NCI-H510A (cell line): ENCODE measurements at places on chromosomes 6 and 20.

GRCh38 chr6:111973118-111973761 lies 80.7 kb upstream of the CCN6 start:
- no peak for DNase-seq

- DNase-seq = no peak
Measured at GRCh38 chr6:240151-240550, 52.1 kb upstream of the DUSP22 start.

DNA sequence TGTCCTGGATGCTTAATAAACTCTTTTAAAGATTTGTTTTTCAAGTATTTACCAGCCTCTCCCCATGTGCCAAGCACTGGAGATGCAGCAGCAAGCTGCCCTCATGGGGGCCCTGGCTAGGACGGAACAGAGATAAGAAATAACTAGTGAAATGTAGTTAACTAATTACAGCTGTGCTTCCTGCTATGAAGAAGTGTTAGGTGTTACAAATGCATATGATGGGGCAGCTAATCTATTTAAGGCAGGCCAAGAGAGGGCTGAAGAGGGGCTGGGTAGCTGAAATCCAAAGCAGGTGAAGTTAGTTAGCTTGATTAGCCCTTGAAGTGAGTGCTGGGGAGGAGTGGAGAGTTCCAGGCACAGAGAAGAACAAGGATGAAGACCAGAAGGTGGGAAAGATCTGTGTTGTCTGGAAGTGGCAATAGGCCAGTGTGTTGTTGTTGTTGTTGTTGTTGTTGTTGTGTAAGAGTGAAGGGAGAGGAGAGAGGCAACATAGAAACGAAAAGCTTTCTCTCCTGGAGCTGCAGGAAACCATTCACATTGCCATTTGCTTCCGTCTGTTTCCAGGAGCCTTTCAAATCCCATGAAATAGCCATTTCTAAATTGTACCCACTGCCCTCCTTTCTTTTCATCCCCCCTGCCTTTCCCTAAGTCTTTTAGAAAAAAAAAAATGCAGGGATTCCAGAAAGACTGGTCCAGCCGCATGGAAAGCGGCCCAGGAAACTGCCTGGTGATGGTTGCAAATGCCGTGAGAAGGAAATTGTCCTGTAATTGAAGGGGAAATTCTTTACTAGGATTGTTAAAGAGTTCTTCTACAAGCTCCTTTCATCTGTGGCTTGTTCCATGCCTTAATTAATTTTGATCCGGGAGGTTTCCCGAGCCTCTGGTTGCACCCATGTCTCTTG lies 119.6 kb downstream of the TFAP2C start:
- no peak for DNase-seq

GRCh38 chr6:145763742-145764141 lies 28.4 kb upstream of the EPM2A start:
- DNase-seq = no peak

GRCh38 chr6:31792761-31793171 lies 2.8 kb downstream of the VARS1 start:
- DNase-seq = no peak

DNA sequence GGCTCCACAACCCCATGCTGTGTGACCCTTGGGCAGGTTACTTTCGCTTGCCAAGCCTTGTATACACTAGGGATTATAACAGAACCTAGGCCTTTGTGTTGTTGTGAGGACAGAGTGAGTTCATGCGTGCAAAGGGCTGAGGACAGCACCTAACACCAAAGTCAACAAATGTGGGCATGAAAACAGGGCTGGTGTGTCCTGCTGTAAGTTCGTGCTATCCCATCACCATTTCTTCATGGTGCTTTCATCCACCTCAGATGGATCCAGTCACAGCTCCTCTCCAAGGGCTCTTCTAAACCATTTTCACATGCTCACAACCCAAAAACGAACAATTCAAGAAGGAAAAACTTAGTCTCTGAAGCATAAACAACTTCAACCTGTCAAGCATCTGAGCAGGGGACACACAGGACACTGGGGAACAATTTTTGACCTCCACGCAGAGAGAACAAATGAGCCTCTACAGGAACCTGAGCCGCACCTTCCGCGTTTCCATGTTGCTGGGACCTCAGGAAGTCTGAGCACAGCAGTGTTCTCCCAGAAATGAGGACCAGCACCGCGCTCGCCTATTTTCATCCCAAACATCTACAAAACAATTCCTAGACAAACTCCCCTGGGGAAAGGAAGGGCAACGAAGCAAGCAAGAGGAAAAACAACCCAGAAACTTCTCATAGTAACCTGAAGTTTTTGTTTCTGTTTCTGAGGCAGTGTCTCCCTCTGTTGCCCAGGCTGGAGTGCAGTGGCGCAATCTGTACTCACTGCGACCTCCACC lies 3.1 kb downstream of the LRP11 start:
- no peak for DNase-seq

- DNase-seq = no peak
Measured at GRCh38 chr6:158789115-158789917, 29.9 kb downstream of the EZR start.
